ENCODE measurements at places on chromosomes 11 and 22.

GRCh38 chr11:12110714-12111548 is 541 bp downstream of the MICAL2 start:
- DNase-seq: no peak

- no peak for DNase-seq
These were observed 51.0 kb upstream of the IGLL5 start for GRCh38 chr22:22836635-22837034.

GRCh38 chr11:27735281-27735680 is 35.0 kb upstream of the BDNF start:
- DNase-seq: no peak

- DNase-seq: no peak
These were observed 546.2 kb upstream of the B3GAT1 start for GRCh38 chr11:134958336-134958640.

- no peak for DNase-seq
These were observed 1.2 kb downstream of the AIP start for GRCh38 chr11:67483831-67484665.

- no peak for DNase-seq
These were observed 14.1 kb downstream of the LPXN start for GRCh38 chr11:58561394-58562098.

GRCh38 chr11:108307751-108308150 is 84.9 kb downstream of the ATM start:
- DNase-seq: no peak

DNA sequence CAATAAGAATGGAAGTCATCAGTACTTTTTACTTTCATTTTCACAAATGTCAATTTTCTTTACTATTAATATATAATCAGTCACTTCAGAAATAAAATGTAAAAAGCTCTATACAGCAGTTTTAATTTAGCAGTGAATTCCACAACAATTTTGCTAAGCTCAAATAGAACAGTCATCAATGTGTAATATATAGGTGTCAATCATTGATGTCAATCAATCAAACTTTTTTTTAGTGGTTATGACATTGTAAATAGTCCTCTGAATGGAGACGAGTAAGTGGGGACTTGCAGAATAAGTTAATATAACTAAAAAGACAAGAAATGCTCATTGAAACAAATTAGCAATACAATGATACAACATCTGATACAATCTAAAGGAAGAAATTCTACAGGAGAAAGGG is 327.4 kb downstream of the GUCY1A2 start:
- no peak for DNase-seq

DNA sequence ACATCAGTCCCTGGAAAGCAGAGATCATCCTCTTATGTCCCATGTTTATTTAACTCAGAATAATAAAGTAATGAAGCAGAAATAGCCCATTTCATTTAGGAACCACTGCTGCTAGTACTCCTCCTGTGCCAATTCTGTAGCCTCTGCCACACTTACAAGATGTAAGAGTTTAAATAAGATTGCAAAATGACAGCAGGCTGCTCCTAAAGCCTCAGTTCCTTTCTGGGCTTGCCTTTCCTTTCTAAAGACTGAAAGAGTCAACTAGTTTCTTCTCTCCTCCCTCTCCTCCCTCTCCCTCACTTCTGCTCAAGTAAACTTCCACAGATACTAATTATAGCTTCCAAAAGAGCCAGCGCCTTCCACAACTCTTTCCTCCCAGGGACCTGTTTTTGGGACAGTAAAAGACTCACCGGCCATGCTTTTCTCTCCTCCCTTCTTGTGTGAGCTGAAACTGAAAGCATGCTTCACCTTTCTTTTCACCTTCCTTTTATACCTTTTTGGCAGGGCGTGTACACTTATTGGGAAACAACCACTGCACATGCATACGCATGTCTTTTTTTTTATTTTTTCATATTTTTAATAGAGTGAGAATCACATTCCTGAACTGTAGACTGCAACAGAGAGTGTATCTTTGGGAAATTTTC is 26.1 kb upstream of the CARD16 start:
- no peak for DNase-seq

DNA sequence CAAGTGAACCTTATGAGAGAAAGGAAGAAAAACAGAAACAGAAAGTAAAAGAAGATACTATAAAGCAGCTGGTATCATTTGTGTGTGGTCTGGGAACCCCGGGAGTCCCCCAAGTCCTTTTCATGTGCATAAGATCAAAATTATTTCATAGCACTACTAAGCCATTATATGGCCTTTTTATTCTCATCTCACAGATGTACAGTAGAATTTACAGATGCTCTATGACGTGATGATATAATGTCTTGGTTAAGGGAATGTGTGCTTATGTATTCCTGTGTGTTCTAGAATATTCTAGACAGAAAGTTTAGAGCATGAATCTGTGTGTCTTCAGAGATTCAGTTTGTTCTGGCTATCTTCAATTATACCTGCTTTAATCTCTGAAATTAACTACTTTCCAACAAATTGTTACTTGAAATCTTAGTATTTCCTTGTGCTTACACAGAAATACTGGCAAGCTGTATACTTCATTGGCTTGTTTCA is 8.6 kb upstream of the TPP1 start:
- DNase-seq: no peak

DNA sequence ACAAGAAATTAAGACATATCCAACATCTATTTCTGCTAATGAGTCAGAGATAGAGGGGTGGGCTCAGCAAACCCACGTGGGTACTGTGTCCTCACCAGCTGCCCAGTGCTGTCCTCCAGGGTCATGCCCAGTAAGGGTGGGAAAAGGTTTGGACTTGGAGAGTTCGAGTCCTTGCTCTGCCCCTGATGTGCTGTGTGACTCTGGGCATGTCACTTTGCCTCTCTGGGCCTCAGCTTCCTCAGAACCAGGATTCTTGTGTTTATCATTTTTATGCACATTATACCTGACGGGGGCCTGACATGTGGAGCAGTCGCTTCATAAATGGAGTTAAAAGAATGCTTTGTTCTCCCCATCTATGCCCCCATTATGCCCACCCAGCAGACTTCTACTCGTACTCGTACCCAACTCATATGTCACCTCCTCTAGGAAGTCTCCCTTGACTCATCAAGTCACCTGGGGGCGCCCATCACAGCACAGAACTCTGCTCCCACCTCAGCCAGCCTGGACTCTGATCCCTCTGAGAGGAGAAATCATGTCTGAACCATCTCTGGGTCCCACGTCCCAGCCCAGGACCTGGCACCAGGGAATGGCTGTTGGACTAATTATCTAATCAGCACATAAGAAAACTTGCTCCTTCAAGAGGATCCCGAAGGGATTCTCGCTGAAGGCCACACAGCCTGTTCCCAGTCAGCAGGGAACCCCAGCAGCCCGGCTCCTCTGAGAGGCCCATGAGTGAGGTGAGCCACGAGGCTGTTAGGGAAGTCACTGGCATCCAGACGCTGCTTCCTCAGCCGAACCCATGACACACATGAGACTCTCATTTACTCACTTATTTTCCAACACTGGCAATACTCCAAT is 38.7 kb upstream of the TSKU start:
- DNase-seq: no peak

DNA sequence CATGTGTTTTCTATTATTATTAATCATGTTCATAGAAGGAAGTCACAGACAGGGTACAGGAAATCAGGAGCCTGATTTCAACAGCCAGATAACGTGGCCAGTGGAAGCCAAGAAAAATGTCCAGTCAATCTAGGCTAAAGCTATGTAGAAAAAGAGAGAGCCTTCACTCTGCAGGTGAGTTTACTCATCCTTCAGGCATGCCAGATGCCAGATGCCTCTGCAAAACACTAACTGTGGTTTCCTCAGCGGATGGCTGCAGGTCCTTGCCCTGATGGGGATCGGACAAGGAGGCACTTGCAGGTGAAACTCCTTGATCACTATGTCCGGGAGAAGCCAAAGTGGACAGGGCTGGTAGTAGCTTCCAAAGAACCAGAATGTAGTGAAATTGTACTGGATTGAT is 962.3 kb upstream of the RAG2 start:
- no peak for DNase-seq

- DNase-seq: no peak
These were observed 1.2 kb downstream of the EPS8L2 start for GRCh38 chr11:706957-707816.

- no peak for DNase-seq
These were observed 65.7 kb upstream of the PITPNB start for GRCh38 chr22:27984723-27985122.

GRCh38 chr11:91700854-91701253 is 523.8 kb upstream of the FAT3 start:
- no peak for DNase-seq

GRCh38 chr11:95792200-95792599 is 1.9 kb downstream of the CEP57 start:
- DNase-seq: no peak

DNA sequence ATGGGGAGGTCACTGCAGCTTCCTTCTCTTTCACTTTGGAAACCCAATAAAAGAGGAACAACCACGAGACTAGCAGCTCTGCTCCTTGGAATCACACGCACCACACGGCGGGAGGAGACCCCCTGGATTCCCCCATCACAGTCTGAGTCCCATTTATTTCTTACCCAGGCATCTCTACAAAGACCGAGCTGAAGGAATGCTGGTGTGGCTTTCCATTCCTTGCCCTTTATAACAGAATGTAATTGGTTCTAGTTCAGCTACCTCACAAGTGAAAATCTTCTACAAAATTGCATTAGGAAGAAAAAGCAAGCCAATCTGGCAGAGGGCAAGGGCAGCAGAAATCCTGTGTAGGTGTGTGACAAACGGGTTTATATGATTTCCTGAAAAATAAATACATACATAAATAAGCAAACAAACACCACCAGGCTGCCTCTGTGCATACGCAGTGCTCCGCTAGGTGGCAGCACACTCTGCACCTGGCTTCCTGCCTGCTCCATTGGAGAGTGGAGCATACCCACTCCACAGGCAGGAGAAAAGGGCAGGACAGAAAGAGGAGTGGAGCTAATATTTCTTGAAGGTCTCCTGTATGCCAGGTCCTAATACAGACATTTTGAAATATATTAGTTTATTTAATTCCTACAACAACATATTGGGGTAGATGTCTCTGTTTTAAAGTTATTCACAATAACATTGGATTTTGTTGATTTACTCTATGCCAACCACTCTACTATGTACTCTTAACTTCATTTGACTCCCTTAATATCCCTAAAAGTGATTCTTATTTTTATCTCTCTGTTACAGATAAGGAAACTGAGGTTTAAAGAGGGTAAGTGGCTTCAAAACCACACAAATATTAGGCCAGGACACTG is 673.1 kb downstream of the KCNA4 start:
- DNase-seq: peak; percentile 25

DNA sequence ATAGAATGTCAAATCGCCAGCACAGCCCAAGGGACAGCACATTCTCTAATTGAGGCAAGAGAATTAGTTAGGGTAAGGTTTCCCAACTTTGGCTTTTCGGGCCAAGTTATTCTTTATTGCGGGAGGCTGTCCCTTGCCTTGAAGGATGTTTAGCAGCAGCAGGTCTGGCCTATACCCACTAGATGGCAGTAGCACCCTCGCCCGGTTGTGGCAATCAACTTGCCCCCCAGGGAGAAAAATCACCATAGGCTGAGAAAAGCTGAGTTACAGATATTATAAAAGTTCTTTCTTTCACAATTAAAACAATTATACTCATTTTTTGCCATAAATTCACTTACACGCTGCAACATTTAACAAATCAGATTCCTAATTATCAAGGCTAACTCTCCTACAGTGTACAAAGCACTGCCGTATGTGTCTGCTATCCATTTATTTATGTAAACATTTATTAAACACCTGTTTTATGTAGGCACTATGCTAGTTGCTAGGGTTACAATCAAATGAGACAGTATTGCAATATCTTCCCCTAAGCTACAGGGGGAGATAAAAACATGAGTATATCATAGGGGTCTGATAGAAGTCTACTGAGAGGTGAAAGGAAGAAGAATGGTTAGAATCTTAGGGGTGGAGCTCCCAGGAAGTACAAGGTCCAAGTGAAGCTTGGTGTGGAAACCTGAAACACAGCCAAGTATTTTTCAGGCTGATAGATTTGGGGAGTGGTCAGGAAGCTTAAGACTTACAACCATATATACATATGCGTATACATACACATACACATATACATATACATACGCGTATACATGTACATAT is 452.3 kb downstream of the RAB38 start:
- no peak for DNase-seq

- no peak for DNase-seq
These were observed 147.0 kb downstream of the PAX6 start for GRCh38 chr11:31664129-31664528.

- DNase-seq: no peak
These were observed 17.0 kb downstream of the TNKS1BP1 start for GRCh38 chr11:57307666-57308270.

- no peak for DNase-seq
These were observed 40.0 kb upstream of the FIBIN start for GRCh38 chr11:26953770-26954392.

DNA sequence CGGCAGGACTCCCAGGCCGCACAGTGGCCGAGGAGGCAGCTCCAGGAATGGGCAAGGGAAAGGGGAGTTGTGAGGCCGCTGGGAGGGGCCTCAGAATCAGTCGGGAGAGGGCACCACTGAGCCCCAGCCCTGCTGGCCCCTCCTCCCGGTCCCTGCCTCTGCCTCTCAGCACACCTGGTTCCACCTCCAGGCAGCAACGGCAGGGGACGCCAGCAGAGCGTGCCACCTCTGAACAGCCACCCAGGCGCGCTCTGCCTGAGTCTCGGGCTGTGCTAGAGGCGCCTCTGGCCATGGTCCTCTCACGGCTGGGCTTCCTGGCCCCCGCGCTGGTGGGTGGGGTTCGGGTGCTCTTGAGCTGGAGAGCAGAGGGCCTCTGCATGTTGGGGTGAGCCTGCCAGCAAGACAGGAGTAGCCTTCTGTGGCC is 33.0 kb downstream of the MOB2 start:
- no peak for DNase-seq

DNA sequence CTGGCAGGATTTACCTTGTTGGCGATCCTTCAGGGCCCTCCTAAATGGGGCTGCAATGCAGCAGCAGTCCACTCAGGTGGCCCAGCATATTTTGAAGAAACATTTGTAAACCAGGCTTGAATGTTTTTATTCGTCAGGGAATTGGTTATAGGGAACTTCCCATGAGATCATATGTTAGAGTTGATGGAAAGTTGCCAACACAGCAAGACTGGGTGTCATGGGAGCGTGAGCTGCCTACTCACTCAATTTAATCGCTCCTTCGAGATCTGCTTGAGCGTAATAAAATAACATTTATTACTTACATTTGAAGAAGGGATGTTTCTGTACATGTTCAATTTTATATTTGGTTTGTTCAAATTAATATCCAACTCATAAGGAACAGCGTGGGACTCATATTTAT is 19.4 kb downstream of the OR2AT4 start:
- DNase-seq: no peak

GRCh38 chr11:95435628-95436353 is 204.8 kb upstream of the SESN3 start:
- no peak for DNase-seq

GRCh38 chr11:98411777-98412176 is 609.0 kb upstream of the CNTN5 start:
- no peak for DNase-seq

DNA sequence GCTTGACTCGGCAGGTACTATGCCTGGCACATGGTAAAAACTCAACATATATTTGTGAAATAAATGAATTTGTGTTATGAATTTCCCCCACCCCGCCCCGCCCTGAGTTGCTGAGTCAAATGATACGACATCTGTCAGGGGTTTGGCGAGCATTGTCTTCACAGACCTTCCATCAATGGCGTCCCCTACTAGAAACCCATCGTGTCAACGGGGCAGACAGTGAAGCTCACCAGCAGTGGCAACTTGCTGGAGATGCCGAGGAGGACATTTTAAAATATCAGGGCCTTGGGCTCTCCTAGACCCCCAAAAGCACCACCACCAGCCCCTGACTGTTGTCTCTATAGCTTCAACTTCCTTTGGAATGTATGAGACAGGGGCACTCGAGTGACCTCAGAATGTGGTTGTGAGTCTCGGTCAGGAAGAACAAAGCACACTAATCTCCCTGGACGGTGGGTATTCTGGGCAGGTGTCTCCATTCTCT is 761 bp upstream of the NXF1 start:
- peak; percentile 34 for DNase-seq

Data from NK-92 treated with Interleukin-12 subunit alpha and Interleukin-12 subunit beta, amount 100 ng/mL, for 24 hours (cell line).